ENCODE measurements at places on chromosomes 2 and 18. TPM values are rescaled to one million over a fixed set of nuclear protein-coding genes. Genes with fewer than 3 reads are reported as not detected.

GRCh38 chr2:199902486-199903110, 8.5 kb upstream of the C2orf69 start:
- DNase-seq, result no peak
- H3K4me3 ChIP-seq, result no peak overlapping the region
- no peaks in the 10 kb centered on the region for H3K27me3 ChIP-seq

- H3K27me3 ChIP-seq, result no peaks in the 10 kb centered on the region
- no peaks in the 10 kb centered on the region for H3K36me3 ChIP-seq
- no peak overlapping the region for H3K4me3 ChIP-seq
- no peak overlapping the region for H3K27ac ChIP-seq
- DNase-seq, result no peak
Observed at GRCh38 chr2:175579646-175580045, 398.1 kb upstream of the ATP5MC3 start.

Gene VWC2L
- total RNA-seq, result not detected

DNA sequence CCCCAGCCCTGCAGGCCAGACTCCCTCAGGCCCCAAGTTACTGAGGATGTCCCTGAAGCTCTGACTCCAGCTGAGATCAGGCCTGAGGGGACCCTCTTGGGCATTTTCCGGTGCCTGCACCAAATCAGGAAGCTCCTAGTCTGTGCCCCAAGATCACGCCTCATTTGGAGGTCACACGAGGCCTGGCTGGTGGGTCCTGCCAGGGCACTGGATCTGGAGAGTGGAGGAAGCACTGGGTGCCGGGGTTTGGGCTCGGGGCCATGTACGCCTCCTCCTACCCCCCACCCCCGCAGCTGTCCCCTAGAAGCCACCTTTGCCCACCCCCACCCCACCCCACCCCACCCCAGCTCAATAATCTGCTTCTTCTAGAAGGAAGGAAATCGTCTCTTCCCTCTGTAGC, 16.2 kb downstream of the SH2D6 start:
- H3K36me3 ChIP-seq, result no peaks in the 10 kb centered on the region
- peak overlapping the region; percentile 98 for H3K27ac ChIP-seq
- no peaks in the 10 kb centered on the region for H3K27me3 ChIP-seq
- H3K4me1 ChIP-seq, result peaks cover 55% of the 10 kb centered on the region
- DNase-seq, result no peak

Gene EFR3B
- total RNA-seq, result 10.1 TPM

- no peak overlapping the region for H3K27ac ChIP-seq
- H3K4me3 ChIP-seq, result no peak overlapping the region
- H3K4me1 ChIP-seq, result no peaks in the 10 kb centered on the region
- no peak for DNase-seq
- no peaks in the 10 kb centered on the region for H3K27me3 ChIP-seq
Observed at GRCh38 chr18:36516726-36517125, 219.2 kb downstream of the FHOD3 start.

Gene DHRS9
- 4.4 TPM for total RNA-seq

Gene AQP4
- 147 TPM for total RNA-seq

- H3K27ac ChIP-seq, result no peak overlapping the region
- no peak for DNase-seq
Observed at GRCh38 chr2:191043438-191043837, 29.5 kb upstream of the STAT1 start.

- no peak overlapping the region for H3K4me3 ChIP-seq
- no peaks in the 10 kb centered on the region for H3K36me3 ChIP-seq
- H3K27me3 ChIP-seq, result no peaks in the 10 kb centered on the region
- no peak overlapping the region for H3K27ac ChIP-seq
- DNase-seq, result no peak
- H3K4me1 ChIP-seq, result peaks cover 6% of the 10 kb centered on the region
Observed at GRCh38 chr2:42755191-42755880, 8.6 kb downstream of the OXER1 start.

DNA sequence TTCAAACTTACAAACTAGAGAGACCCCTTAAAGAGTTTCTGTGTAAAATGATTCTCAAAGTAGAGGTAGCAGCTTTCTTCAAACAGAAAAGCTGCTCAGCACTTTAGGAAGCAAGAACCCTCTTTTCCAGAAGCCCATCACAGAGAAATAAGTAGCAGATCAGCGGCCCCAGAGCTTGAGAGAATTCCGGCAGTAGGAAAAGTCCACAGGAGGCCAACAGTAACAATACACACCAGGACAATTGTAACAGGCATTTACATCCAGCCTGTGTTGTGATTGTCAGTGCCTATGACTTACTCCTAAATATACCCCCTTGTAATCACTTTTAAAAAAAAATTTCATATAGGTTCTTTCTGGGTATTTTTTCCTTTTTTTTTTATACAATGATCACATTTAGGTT, 161.4 kb upstream of the ACVR2A start:
- H3K36me3 ChIP-seq, result no peaks in the 10 kb centered on the region
- no peaks in the 10 kb centered on the region for H3K27me3 ChIP-seq
- no peak for DNase-seq
- no peak overlapping the region for H3K27ac ChIP-seq
- H3K4me1 ChIP-seq, result no peaks in the 10 kb centered on the region
- no peak overlapping the region for H3K4me3 ChIP-seq

DNA sequence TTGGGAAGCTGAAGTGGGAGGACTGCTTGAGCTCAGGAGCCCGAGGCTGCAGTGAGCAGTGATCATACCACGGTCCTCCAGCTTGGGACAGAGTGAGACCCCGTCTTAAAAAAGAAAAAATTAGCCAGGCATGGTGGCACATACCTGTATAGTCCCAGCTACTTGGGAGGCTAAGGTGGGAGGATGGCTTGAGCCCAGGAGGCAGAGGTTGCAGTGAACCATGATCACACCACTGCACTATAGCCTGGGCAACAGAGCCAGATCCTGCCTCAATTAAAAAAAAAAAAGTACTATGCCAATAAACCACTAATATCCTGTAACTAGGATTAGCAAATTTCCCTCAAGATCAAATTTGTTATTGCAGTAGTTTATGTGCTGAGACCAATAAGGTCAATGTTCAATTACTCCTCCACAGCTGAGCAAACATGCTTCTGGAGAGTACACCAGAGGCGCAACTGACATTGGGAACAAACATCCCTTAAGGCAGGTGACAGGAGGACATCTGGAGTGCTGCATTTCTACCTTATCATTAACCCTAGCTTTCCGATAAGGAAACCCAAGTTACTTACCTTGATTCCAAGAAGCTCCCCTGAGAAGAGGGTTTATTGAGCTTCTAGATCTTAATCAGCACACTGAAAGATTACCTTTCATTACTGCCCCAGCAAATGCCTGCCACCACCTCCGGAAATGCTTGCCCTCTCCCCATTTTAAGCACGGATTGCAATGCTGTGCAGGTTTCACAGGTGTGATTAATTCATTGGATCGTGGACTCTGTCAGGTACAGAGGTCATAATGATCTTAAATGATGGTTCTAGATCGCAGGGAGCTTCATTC, 26.2 kb downstream of the MGAT4A start:
- H3K4me1 ChIP-seq, result peaks cover 43% of the 10 kb centered on the region
- no peak overlapping the region for H3K27ac ChIP-seq
- no peak overlapping the region for H3K4me3 ChIP-seq
- no peak for DNase-seq
- no peaks in the 10 kb centered on the region for H3K36me3 ChIP-seq
- no peaks in the 10 kb centered on the region for H3K27me3 ChIP-seq

DNA sequence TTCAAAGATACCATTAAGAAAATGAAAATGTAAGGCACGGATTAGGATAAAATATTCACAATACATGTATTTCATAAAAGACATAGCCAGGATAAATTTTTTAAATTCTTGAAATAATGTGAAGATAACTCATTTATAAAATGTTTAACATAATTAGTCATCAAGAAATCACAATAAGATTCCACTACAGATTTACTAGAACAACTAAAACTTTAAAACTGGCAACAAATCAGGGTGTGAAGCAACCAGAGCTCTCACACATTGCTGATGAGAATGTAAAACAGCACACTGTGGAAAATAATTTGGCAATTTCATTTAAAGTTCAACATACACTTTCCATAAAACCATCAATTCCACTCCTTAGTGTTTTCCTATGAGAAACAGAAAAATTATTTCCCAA, 89.6 kb upstream of the UBE2E3 start:
- H3K4me1 ChIP-seq, result no peaks in the 10 kb centered on the region
- no peak for DNase-seq
- no peaks in the 10 kb centered on the region for H3K27me3 ChIP-seq
- H3K4me3 ChIP-seq, result no peak overlapping the region
- no peak overlapping the region for H3K27ac ChIP-seq

- no peaks in the 10 kb centered on the region for H3K27me3 ChIP-seq
- H3K4me1 ChIP-seq, result no peaks in the 10 kb centered on the region
- DNase-seq, result no peak
- H3K4me3 ChIP-seq, result no peak overlapping the region
- H3K27ac ChIP-seq, result no peak overlapping the region
- H3K36me3 ChIP-seq, result peaks cover 30% of the 10 kb centered on the region
Observed at GRCh38 chr18:63346480-63347183, 20.4 kb downstream of the KDSR start.

DNA sequence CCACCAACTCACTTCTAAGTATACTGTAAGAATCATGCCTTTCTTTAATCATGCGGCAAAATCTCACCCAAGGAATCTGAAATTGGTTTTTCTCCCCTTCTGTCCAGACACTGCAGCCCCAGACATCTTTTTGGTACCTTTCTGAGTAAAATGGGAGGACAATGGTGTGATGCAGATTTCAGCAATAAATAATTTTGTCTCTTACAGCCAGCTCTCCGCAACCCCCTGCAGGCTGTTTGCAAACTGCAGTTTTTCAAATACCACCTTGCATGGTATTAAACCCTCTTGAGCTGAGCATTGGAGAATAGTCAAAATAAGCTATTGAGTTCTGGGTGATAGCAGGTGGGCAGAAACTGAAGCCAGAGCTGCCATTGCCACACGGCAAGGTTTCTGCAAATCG, 32.2 kb downstream of the GPR39 start:
- H3K36me3 ChIP-seq, result no peaks in the 10 kb centered on the region
- H3K27ac ChIP-seq, result no peak overlapping the region
- no peaks in the 10 kb centered on the region for H3K4me1 ChIP-seq

Gene COLEC11
- total RNA-seq, result 1.4 TPM

Gene DSG3
- not detected for total RNA-seq

Gene ANKAR
- total RNA-seq, result 8.0 TPM

Gene VWA3B
- total RNA-seq, result 0.72 TPM

DNA sequence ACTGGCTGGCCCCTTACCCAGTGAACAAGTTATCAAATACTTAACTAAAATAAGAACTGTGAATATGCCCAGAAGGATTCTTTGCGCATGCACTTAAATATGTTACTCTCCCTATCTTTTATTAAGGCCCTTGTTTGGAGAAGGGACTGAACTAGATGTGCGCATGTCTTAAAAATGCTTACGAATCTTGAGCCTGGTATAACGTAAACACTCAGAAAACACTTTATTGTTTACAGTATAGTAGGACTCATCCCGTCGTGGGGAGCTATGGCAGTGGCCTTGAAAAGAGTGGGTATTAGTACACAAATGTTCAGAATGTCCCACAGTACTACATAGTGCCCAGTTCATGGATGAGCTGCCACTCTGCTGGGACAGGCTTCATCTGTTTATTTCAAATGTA, 75.9 kb upstream of the MAP4K3 start:
- peaks cover 43% of the 10 kb centered on the region for H3K4me1 ChIP-seq
- no peak overlapping the region for H3K4me3 ChIP-seq
- H3K27ac ChIP-seq, result peak overlapping the region; percentile 72
- H3K27me3 ChIP-seq, result no peaks in the 10 kb centered on the region
- H3K36me3 ChIP-seq, result no peaks in the 10 kb centered on the region

GRCh38 chr18:36692921-36693332, 135.9 kb downstream of the TPGS2 start:
- no peaks in the 10 kb centered on the region for H3K4me1 ChIP-seq
- H3K27ac ChIP-seq, result no peak overlapping the region
- no peaks in the 10 kb centered on the region for H3K27me3 ChIP-seq
- no peaks in the 10 kb centered on the region for H3K36me3 ChIP-seq
- no peak overlapping the region for H3K4me3 ChIP-seq

DNA sequence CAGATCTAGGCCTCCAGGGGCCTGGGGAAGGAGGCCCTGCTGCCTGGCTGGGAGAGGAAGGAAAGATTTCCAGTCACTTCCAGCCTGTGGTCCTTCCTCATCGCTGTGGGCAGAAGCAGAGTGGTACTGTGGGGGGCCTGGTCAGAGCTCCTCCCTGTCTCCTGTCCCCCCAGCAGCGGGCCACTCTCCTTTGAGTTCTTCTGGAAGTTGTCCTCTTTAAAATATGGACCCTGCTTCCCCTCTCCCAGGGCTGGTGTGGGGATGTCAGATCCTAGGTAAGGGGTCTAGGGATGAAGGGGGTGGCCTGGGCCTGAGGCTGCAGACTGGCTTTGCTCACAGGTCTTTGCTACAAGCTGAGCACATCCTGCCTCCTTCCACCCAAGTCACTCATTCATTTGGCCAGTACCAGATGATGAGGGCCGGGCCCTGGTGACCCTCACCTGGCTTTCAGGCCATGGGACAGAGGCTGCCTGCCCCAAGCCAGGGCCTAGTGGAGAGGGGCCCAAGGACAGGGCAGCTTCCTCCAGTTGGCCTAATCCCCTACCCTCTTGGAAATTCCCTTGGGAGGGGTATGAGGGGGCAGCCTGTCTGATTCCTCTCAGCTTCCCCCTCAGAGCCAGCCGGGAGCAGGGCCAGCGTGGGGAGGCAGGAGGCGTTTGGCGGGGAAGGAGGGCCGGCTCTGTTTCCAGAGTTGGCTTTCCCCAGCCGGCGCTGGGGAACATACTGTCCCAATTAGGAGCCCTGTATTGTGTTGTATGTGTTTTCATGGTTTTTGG, 231.9 kb downstream of the DYSF start:
- no peaks in the 10 kb centered on the region for H3K27me3 ChIP-seq
- H3K4me3 ChIP-seq, result no peak overlapping the region
- peaks cover 64% of the 10 kb centered on the region for H3K36me3 ChIP-seq
- no peak overlapping the region for H3K27ac ChIP-seq
- DNase-seq, result no peak
- no peaks in the 10 kb centered on the region for H3K4me1 ChIP-seq

Measured in upper lobe of left lung (tissue), 6 donors.